WTC11 (cell line): ENCODE measurements at places on chromosomes 4 and X. TPM values are rescaled to one million over a fixed set of nuclear protein-coding genes. Genes with fewer than 3 reads are reported as not detected.

DNA sequence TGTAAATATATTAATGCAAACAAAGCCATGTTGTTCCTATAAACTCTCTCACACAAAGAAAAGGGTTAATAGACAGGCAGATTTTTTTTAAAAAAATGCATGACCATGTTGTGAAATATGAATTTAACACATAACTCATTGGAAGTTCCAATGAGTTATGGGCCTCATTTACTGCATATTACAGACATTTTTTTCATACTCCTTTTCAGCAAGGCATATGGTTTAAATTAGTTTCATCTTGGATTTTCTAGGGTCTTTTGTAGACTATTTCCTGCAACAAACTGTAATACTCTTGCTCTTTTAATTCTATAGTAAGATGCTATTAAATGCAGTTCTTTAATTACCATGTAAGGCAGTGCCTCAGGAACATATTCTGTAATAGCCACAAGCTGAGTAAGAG is 323.1 kb downstream of the GBA3 start:
- no peak for DNase-seq

The CLNK gene
- total RNA-seq = not detected in 3 replicates

DNA sequence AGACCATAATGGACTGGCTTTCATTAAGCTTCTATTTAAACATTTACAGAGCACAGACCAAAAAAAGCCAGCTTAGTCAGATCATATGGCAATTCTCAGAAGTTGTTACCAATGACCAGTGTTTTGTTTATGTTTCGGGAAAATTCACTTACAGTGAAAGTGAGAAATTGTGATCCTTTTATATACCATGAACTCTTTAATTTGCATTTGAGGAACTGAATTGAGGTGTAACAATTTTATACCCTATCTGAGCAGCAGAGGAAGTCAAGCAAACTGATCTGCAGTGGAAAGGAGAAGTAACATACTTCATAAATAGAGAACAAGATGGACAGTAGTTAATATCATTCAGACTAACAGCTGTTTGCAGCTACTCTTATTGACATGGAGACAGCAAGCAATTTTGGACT is 97.1 kb downstream of the TMA16 start:
- DNase-seq = no peak

The EVC2 gene
- 4.8 to 6.3 TPM (median 5.8 TPM) in 3 replicates for total RNA-seq

DNA sequence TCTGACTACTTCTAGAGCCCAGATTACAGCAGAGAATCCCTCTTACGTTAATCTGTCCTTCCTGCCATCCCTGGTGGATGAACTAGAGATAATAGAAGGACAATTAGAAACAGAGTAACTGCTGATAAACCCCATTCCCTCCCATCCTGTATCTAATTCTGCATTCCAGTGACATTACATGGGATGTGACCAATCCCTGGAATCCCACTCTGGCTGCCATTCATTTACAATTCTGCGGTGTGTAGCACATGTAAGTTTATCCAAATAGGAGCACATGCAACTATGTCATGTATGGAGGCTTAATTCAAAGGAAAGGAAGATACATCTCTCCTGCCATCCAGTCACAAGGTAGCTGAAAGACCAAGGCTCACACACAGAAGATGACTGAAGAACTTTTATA is 339.5 kb downstream of the GPAT3 start:
- no peak for DNase-seq

- no peak for DNase-seq
Observed at GRCh38 chr4:102713096-102713495, 47.7 kb downstream of the MANBA start.

GRCh38 chrX:318739-319578 is at the start of gene GTPBP6:
TSS of gene GTPBP6 (minus strand) at chrX:318796. CDS start at chrX:318787, 9 bp downstream.
- DNase-seq = peak; percentile 99

The OPHN1 gene
- 3.7 to 4.7 TPM (median 4.4 TPM) in 3 replicates for total RNA-seq

GRCh38 chrX:122464341-122464740 is 719.7 kb upstream of the GRIA3 start:
- no peak for DNase-seq

GRCh38 chrX:29627833-29628232 is 587.5 kb upstream of the MAGEB2 start:
- no peak for DNase-seq

The MAGEA9B gene
- 0.11 to 0.35 TPM (median 0.14 TPM) in 3 replicates for total RNA-seq

DNA sequence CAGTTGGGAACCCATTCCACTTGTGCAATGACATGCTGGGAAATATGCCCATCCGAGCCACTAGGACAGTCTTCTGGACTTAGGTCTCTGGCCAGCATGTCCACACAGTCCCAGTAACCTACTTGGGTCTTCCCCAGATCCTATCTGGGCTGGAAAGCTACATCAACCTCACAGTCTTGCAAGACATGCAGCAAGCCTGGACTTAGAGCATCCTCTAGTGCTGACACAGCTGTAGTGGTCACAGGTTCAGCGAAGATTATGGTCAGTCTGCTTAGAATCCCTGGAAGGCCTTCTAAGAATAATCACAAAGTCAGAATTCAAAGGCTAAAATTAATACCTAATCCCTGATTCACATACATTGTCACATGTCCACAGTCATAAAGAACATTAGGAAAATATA is 842.7 kb downstream of the STPG2 start:
- DNase-seq = no peak
